Psoas muscle (tissue), 8 donors: ENCODE measurements at places on chromosomes 4 and X. TPM values are rescaled to one million over a fixed set of nuclear protein-coding genes. Genes with fewer than 3 reads are reported as not detected.

DNA sequence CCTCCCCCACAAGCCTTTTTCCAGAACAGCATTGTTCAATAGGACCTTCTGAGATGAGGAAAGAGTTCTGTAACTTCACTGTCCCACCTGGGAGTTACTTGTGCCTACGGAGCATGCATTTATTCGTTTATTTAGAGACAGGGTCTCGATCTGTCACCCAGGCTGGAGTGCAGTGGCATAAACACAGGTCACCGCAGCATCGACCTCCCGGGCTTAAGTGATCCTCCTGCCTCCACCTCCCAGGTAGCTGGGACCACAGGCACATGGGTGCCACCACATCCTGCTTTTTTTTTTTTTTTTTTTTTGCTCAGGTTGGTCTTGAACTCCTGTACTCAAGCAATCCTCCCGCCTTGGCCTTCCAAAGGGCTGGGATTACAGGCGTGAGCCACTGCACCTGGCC, 2.9 kb downstream of the MAP3K15 start:
- DNase-seq = no peak

GRCh38 chr4:127165971-127166370, 466.8 kb upstream of the INTU start:
- no peak for DNase-seq

GRCh38 chrX:132271311-132271778, 52.1 kb upstream of the RAP2C start:
- DNase-seq = no peak

- no peak for DNase-seq
These were observed 138.9 kb downstream of the MAPK10 start for GRCh38 chr4:86221002-86221401.

GRCh38 chr4:73067971-73068394, 1.5 kb downstream of the COX18 start:
- no peak for DNase-seq

GRCh38 chrX:23799469-23800065, 16.6 kb downstream of the SAT1 start:
- DNase-seq = no peak

DNA sequence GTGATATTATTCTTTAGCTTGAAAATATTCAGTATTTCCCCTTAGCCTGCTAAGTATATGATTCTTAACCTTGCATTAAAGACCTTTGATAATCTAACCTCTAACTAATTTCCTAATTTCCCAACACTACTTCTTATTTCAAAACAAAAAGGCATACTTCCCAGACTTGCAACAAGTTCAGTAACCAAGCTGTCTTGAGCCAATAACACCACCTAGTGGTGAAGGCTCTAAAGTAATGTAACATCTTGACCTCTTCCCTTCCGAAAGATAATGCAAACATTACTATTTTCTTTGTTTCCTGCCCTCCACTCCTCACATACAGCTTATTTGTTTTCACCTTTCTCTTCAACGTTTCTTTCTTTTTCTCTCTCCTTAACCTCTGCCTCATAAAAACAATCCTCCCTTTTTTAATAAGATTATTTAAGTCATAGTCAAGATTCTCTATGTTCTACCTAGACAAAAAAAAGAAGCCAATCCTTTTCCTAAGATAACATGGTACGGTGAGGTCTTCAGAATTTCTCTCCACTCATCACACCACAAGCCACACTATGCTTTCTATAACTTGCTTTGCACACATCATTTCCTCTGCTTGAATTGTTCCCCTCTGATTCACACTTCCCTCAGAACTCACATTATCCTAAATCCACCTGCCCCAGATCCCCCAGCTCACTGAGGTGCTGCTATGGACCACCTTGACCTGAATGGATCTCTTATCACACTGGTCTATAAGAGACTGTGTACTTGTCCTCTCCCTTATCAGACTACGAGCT, 3.5 kb downstream of the FAT1 start:
- no peak for DNase-seq

GRCh38 chrX:116607776-116608175, 145.0 kb upstream of the CT83 start:
- DNase-seq = no peak

DNA sequence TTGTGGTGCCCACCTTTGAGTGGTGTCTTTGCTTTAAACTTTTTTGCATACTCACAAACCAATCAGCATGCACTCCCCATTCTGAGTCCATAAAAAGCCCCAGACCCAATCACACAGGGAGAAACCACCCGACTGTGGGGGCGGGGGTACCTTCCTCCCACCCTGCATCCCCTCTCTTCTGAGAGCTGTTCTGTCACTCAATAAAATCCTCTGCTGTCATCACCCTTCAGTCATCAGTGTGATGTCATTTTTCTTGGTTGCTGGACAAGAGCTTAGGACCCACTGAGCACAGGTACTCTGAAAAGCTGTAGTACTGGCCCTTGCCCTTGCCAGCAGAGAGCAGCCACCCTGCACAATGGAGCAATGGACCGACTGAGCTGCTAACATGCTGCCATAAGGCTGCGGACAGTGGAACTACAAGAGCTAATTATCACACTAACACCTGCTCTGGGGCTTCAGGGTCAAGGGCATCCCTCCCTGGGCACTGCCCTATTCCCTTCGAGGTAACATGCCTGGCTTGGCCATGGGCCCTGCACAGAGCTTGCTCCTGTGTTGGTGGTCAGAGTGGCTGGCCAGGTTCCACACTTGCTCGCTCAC, 62.9 kb upstream of the PGRMC2 start:
- no peak for DNase-seq

GRCh38 chrX:70293621-70294020, 3.7 kb downstream of the KIF4A start:
- DNase-seq = no peak

GRCh38 chr4:42750091-42750490, 93.2 kb upstream of the ATP8A1 start:
- no peak for DNase-seq

DNA sequence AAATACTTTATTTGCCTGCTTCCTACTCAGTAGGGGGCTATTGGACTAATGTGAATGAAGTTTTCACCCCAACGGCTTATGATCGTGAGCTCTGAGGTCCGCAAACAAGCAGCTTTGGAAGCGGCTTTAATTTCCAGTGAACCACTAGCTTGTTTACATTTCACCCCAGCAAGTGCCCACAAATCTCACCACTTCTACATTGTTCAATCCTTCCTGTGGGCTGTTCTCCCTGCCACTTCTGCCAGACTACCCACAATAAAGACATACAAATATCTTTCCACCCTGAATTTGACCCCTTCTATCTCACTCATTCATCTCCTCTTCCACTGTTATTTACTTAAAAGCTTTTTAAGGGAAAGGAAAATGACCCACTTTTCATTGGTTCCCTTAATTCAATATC, 98.0 kb downstream of the CDS1 start:
- DNase-seq = no peak

DNA sequence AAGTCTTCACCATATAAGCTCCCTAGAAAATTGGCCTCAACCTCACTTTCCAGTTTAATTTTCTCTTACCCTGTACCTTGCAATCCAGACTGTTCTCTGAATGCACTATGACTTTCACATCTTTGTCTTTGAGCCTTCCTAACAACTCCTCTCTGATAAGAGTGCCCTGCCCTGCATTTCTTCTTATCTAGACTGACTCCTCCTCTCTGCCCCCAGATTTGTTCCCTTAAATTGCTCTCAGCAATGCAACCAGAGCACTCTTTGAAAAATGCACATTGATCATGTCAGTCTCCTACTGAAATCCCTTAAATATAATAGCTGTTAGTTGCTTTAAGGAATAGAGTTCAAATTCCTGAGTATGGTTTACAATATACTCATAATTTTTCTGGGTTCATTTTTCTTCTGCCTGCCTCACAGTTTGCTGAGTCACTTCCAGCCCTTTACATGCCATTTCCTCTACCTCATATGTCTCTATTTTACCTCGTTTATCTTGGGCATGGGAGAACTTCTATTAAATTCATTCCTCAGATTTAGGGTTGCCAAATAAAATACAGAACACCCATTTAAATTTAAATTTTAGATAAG, 582.7 kb upstream of the AADAT start:
- DNase-seq = no peak

DNA sequence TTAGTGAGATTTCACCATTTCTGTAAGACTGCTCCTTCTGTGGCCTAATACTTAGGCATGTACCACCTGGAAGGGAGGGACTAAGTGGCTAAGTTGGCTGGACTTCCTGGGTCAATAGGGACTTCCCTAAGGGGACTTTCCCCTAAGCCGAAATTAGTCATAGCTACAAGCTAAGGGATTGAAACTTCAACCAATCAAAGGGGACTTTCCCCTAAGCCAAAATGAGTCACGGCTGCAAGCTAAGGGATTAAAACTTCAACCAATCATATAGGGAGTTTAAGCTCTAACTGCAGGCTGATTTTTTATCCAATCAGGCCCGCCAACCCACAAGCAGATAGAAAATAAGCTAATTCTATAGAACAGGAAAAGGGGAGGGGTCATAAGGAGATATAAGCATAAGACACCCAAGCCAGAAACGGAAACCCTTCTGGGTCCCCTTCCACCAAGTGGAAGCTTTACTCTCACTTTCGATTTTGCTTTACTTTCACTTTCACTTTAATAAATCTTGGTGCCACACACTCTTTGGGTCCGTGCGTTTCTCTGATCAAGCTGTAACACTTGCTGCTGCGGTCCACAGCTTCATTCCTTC, 382.8 kb downstream of the KLHL4 start:
- no peak for DNase-seq

DNA sequence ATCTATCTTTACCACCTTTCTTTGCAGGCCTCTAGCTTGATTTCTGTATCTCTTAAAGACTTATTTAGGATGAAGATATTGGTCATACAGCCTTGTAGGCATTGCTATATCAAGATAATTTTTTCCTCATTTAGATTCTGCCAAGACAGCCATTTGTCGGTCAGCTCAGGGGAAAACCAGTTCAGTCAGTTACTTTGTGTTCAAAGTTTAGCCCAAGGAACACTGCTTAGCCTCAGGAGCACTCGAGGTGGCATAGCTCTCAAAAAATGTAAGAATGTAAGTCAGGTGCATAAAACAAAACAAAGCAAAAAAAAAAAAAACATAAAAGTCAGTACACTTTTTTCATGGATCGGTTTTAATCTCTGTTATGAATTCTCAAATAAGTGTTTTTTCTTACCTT, 43.4 kb downstream of the NRK start:
- DNase-seq = no peak

DNA sequence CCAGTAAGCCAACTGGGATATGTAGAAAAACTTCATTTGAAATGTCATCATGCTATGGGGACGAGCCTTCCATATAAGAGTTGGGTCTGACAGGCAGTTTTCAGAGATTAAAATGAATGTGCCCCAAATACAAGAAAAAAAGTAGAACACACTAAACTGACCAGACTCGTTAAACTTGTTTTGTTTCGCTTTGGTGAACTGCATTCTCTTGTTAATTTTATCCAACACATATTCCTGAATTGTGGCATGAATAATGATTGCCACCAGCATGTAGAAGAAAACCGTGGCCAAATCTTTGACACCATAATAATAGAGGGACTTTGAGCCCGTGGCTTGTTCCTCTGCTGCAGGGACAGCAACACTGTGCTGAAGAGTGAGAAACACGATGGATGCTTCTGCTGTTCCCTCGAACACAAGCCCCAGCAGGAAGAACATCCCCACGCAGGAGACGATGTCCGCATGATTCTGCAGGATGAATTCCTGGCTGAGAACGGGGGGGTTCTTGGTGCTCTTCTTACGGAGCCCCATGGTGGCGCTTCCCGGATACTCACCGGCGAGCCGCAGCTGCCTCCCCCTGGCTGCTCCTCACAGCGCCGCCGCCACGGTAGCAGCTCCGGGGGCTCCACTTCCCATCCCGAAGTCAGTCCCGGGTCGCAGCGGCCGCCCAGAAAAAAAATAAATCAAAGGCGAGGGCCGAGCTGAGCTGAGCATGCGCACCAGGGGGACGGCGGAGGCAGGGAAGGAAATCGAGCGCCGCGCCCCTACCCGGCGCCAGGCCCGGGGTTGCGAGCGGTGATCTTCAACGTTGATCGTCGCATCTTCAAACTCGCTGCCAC, at the start of gene TRAM1L1:
Gene TRAM1L1 (minus strand): TSS at position 711 of the 836 bp plus-strand sequence. CDS start 183 bp downstream, at position 528.
- peak; percentile 64 for DNase-seq

GRCh38 chr4:56648021-56648823, 32.9 kb downstream of the HOPX start:
- DNase-seq = no peak

DNA sequence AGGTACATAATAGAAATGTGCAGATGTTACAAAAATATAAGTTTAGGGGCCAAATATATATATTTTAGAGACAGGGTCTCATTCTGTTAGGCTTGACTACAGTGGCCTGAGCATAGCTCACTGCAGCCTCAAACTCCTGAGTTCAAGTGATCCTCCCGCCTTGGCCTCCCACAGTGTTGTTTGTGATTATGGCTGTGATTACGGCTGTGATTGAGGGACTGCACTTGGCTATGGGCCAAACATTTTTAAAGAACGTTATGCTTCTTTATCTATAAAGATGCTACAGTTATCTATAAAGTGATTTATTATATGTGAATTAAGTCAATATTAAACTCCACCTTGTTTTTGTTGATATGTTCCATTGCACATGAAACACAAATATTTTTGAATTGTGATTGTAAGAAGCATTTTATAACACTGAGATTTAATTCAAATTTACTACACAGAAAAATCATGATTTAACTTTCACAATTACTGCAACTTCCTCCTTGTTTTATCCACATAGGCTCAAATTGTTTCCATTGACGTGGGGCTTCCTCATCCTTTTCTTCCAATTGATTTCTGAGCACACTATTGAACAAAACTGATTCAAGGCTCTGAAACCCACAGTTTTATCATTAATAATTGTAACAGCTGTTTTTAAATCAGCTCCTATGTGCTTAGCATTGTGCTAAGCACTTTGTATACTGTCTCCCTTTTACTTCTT, 68.4 kb upstream of the BMPR1B start:
- no peak for DNase-seq

DNA sequence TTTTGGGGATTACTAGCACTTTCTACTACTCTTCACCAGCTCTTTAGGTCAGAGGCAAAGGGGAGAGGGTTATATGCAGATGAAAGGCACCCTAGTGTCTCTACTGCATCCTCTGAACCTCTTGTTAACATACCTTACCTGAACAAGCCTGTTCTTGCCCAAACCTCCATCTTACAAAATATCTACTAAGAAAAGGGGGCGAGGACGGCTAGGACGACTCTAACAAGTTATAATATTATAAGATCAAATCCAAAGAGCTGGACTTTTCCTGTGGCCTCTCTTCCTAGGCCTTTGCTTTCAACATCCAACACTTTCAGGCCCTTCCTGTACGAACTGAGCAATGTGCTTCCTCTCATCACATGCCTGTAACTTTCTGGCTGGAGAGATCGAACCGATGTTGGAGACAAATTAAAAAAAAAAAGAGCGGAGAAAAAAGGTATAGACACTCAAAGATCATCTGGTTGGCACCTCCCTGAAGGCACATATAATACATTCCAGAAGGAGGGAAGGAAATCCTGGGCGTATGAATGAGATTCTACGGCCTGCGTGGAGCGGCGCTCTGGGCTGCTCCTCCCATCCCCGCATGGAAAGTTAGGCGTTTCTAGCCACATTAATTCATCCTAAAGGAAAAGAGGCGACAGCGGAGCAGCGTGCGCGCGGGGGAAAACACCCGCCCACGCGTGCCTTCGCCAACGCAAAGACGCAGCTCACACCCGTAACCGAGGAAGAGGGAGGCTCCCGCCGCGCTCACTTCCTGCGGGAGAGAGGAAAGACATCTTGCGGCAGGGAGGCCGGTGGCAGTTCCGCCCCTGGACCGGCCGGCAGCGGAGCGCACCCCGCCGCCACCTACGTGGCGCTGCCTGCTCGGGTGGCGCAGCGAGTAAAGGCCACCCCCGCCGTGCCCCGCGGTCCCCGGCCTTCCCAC, 808 bp downstream of the PRDM5 start:
- peak; percentile 82 for DNase-seq

Gene TMEM156
- total RNA-seq = 0.15 TPM

Gene CLNK
- total RNA-seq = not detected

Gene NLRP2B
- not detected for total RNA-seq

Gene TMPRSS11F
- total RNA-seq = not detected

Gene ANOS1
- total RNA-seq = 6.9 TPM

Gene ARHGAP36
- total RNA-seq = 1.1 TPM

Gene ITM2A
- 63.4 TPM for total RNA-seq
